ENCODE measurements at places on chromosomes 1 and 21. TPM values are rescaled to one million over a fixed set of nuclear protein-coding genes. Genes with fewer than 3 reads are reported as not detected.

Gene CELA3B
- total RNA-seq, result not detected

Gene CAPZA1
- total RNA-seq, result 62.6 TPM

Gene AMY2A
- not detected for total RNA-seq

Gene GPR3
- 1.7 TPM for total RNA-seq

Gene ZMYND12
- 0.55 TPM for total RNA-seq

Gene ERG
- 0.03 TPM for total RNA-seq

Gene B3GALT5
- 0.24 TPM for total RNA-seq

Gene ZFYVE9
- 6.9 TPM for total RNA-seq

Gene PRAMEF5
- not detected for total RNA-seq

Gene SPRR2B
- total RNA-seq, result not detected

Gene ATP6V0B
- total RNA-seq, result 151 TPM

Gene WNT3A
- 0.02 TPM for total RNA-seq

Gene ANGPTL7
- not detected for total RNA-seq

Gene HJV
- total RNA-seq, result not detected

Gene TTC22
- total RNA-seq, result not detected

Gene C1orf116
- 2.6 TPM for total RNA-seq

Gene PRRC2C
- 71.3 TPM for total RNA-seq

Gene ITSN1
- total RNA-seq, result 14.9 TPM

Gene ATP1A4
- not detected for total RNA-seq

Gene LPAR3
- total RNA-seq, result 0.21 TPM

Gene WNT9A
- total RNA-seq, result 6.9 TPM

Gene OR2T35
- total RNA-seq, result not detected

Gene ELAPOR1
- 0.61 TPM for total RNA-seq

Gene ADORA1
- 1.2 TPM for total RNA-seq

Gene HHIPL2
- 9.8 TPM for total RNA-seq

Gene RNF186
- total RNA-seq, result not detected

Gene ACKR1
- total RNA-seq, result not detected

Gene ENAH
- total RNA-seq, result 77.8 TPM

Gene CIART
- total RNA-seq, result 0.39 TPM

Gene RSPH1
- total RNA-seq, result 0.65 TPM

Gene C8B
- not detected for total RNA-seq

Gene AZIN2
- 0.84 TPM for total RNA-seq

Gene ZNF593OS
- total RNA-seq, result 0.26 TPM

Gene UBE2U
- total RNA-seq, result not detected

Gene TNFSF4
- total RNA-seq, result 0.07 TPM

Gene CAPN8
- 0.69 TPM for total RNA-seq

Gene CRNN
- total RNA-seq, result not detected

Gene DSTYK
- 7.6 TPM for total RNA-seq

Gene FMOD
- total RNA-seq, result 0.01 TPM

Gene FCRL1
- total RNA-seq, result not detected

Gene ADGRL2
- 12.2 TPM for total RNA-seq

Gene GREM2
- 0.34 TPM for total RNA-seq

Gene TMCO4
- total RNA-seq, result 6.1 TPM

Data from A549 treated with CpdA at 1 μM for 4 hours (cell line).